ENCODE measurements at places on chromosomes 16 and 17. TPM values are rescaled to one million over a fixed set of nuclear protein-coding genes. Genes with fewer than 3 reads are reported as not detected.

The WNK4 gene
- total RNA-seq, result 0.96 TPM

The AANAT gene
- not detected for total RNA-seq

The TP53TG3C gene
- total RNA-seq, result not detected

The HOXB13 gene
- total RNA-seq, result 0.24 TPM

The ATP2C2 gene
- total RNA-seq, result 14.2 TPM

The CTRB1 gene
- not detected for total RNA-seq

The CD300E gene
- total RNA-seq, result under 0.01 TPM

The CRISPLD2 gene
- 0.21 TPM for total RNA-seq

The WFIKKN1 gene
- total RNA-seq, result 0.21 TPM

The RNF227 gene
- 20.5 TPM for total RNA-seq

The SEC14L5 gene
- under 0.01 TPM for total RNA-seq

The NLRC3 gene
- not detected for total RNA-seq

The TMC7 gene
- 5.3 TPM for total RNA-seq

The MYH11 gene
- total RNA-seq, result under 0.01 TPM

The TLCD1 gene
- 9.4 TPM for total RNA-seq

The TMC8 gene
- 0.48 TPM for total RNA-seq

The RMI2 gene
- 5.3 TPM for total RNA-seq

The C17orf50 gene
- not detected for total RNA-seq

The PRAC2 gene
- total RNA-seq, result not detected

The MYH2 gene
- total RNA-seq, result not detected

The BAHCC1 gene
- 1.5 TPM for total RNA-seq

The GAS2L2 gene
- 0.24 TPM for total RNA-seq

Measured in tracheal epithelial cell (primary cell).